ENCODE measurements at places on chromosomes 4 and X.

DNA sequence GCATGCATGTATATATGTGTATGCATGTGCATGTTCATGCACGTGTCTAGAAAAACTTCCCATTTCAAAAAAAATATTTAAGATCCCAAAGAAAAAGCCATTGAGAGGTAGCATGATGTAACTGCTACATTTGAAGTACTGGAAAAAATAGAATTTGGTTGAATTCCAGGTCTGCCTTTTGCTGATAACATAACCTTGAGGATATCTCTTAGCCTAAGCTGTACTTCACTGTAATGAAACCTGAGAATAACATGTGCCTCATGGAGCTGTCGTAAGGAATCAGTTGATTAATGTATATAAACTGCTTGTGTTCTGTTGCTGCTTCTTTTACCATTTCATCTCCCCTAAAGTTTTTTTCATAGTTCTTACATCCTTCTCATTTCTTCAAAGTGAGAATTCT is 351.8 kb downstream of the GRIA2 start:
- DNase-seq, result no peak

GRCh38 chr4:185865901-185866328 is 53.9 kb upstream of the SORBS2 start:
- DNase-seq, result no peak

- no peak for DNase-seq
Observed at GRCh38 chr4:71713611-71714203, 70.2 kb downstream of the GC start.

DNA sequence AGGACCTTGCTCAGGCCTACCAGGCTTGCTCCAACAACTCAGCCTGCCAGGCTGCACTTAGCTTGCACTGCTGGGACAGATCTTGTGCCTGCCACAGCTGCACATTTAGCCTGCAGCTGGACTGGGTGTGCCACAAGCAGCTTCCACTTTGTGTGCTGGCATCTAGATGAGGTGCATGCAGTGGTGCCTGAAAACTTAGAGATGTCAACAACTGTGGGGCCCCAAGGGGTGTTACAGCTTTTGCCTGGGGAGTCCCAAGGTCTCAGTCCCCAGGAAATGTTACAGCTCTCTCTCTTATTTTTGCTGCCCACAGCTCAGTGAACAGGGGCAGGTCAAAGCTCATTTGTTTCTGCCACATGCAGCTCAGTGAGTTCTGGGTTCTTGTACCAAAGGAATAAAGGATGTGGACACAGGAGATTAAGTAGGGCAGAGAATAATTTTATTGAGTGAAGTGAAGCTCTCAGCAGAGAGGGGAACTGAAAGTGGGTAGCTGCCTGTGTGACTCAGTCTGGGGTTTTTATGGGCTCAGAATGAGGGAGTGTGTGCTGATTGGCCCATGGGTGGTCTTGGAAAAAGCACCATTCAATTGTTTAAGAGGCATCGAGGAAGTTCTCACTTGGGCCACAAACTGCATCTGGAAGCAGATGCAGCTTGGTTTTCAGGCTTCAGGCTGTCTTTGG is 828.3 kb downstream of the TECRL start:
- no peak for DNase-seq

DNA sequence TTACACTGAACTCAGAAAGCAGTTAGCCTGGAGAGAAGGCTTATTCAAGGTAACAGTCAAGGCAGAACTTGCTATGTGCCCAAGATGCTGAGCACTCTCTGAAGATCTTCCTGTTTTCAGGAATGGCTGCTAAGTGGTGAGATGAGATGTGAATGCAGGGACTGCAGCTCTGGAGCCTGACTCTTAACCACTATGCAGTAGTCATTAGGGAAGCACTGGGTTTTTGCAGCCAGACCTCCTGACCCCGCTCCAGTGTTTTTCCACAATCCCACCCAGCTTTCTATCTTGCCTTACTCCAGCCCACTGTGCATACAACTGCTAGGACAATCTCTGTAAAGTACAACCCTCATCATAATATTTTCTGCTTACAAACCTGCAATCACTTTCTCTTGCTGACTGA is 95.2 kb upstream of the LNX1 start:
- DNase-seq, result no peak

DNA sequence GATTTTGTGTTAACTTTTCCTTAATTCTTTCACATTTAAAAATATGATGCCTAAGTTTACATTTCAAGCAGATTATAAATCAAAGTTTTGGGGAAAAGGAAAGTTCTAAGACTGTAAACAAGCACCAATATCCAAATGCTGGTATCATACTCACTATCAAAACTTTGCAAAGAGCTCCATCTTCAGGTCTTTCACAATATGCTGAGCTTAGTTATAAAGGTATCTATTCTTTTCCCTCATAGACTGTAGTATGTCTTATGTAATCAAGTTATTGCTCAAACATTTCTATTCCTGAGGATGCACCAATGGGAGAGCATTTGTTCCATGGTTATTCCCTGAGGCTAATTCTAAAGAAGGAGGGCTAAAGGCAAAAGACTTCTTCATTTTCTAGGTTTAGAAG is 207.9 kb upstream of the FAM241A start:
- no peak for DNase-seq

DNA sequence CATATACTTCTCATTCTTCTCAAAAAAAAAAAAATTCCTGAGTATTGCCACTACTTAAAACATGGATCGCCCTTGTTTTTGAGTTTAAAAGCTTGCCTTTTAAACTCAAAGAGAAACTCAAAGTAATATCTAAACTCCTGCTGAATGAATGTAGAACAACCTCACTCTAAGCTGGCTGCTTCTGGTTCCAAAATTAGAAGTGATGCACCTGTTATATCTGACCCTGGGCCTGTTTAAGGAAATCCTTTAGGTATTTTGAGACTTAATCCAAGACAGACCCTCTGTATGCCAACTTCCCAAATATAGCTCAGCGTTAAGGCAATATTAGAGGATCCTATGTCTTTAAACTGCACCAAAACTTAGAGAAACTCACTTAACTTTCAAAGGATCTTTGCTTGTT is 1.8 kb upstream of the OTUD4 start:
- DNase-seq, result no peak

GRCh38 chrX:55088795-55089489 is at the start of gene PAGE2:
Gene PAGE2 (plus strand): TSS chrX:55089018. CDS start chrX:55090021, 1,003 bp downstream.
- no peak for DNase-seq

GRCh38 chr4:48197643-48198237 is 63.7 kb upstream of the TXK start:
- DNase-seq, result no peak

GRCh38 chrX:14738643-14739042 is 134.2 kb downstream of the FANCB start:
- no peak for DNase-seq
